ENCODE measurements at places on chromosomes 4 and X.

GRCh38 chr4:91212211-91212610, 1085.0 kb downstream of the CCSER1 start:
- DNase-seq: no peak

- DNase-seq: no peak
Observed at GRCh38 chr4:36323816-36324419, 42.5 kb downstream of the DTHD1 start.

GRCh38 chrX:101957174-101957573, 25.3 kb upstream of the ZMAT1 start:
- no peak for DNase-seq

- no peak for DNase-seq
Observed at GRCh38 chr4:54058171-54058570, 6.2 kb downstream of the CHIC2 start.

- DNase-seq: no peak
Observed at GRCh38 chr4:70002507-70002906, 6.7 kb downstream of the STATH start.

DNA sequence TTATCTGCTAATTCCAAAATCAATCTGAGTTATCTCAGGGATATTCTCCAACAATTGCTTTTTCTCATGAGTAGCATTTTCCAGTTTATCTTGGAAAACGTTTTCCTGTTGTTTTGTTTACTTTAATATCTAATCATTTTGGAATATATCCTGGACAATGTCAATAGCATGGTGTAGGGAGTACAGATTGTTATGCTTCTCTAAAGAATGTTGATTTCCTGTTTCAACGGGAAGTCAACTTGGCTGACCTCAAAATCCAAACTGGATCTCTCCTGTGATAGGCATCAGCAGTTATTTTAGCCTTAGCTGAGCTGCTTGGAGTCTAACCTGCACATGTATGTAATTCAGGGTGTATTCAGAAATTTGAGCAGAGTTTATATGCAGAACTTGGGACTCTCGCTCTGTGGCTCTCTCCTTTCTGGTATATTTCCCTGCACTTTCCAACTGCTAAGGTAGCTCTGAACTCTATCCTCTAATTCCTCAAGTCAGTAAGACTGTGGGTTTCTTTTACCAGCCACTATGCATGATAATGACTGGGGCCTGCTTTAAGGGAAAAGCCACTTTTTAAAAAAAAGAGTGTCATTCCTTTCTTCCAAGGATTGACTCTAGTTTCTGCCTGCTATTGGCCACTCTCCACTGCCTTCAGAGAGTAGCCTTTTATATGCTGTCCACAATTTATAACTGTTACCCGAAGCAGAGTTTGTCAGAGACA, 7.7 kb downstream of the PRSS48 start:
- no peak for DNase-seq

DNA sequence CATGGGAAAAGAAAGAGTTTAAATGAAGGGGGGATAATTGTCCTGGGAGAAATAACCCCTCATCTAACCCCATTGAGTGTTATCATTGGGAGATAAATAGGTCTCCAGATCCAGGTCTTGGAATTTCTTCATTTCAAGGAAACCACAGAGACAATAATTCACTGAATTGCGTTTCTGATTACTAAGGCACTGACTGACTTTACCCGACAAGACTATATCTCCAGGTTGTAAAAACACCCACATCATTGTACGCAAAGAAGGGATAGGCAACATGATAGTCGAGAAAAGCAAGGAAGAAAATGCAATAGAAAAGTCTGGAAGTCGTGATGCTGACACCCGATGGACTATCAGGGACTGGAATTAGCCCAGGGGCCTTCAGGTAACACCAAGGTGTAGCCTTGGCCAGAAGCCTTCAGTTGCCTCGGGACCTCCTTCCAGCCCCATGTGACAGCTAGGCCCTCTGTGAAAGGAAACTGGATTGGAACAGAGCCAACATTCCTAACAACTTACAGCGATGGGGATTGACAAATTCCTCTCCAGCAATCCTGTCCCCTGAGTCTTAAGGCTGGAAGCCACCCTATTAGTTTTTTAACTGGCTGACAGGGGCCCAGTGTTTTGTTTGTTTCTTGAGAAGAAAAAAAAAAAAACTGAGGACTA, 46.5 kb upstream of the RAB9B start:
- peak; percentile 37 for DNase-seq

GRCh38 chr4:10175626-10176025, 59.0 kb upstream of the WDR1 start:
- no peak for DNase-seq

GRCh38 chr4:88744609-88745008, 47.0 kb upstream of the NAP1L5 start:
- DNase-seq: peak; percentile 36

GRCh38 chrX:15430076-15430475, 45.9 kb upstream of the VEGFD start:
- no peak for DNase-seq

DNA sequence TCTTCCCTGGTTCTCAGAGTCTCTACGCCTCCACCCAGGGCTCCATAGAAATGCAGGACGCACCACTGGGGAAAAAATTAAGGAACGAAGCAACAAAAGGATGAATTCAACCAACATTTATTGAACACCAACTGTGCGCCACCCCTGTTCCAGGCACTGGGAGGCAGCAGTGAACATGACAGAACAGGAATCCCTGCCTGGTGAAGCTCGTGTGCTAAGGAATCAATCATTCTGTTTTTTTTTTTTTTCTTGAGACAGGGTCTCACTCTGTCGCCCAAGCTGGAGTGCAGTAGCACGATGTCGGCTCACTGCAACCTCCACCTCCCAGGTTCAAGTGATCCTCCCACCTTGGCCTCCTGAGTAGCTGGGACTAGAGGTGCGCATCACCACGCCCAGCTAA, 1.9 kb upstream of the FTSJ1 start:
- peak; percentile 61 for DNase-seq

- DNase-seq: no peak
Observed at GRCh38 chr4:41853973-41854372, 81.3 kb upstream of the TMEM33 start.

DNA sequence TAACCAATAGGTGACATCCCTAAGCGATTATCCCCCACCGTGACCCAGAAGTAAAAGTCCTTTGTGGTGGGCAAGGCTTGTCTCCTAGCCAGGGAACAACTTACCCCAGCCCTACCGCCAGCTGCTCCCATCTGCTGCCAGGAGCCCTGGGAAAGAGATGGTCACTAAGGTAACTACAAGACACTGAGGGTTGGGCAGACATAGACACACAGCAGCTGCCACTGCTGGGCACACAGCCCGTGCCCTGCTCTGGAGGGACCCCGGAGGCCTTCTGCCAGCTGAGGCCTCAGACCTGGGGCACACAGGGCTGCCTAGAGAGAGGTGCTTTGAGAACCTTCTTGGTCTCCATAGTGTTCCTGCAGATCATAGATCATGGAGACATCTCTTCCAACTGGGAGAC, 53.0 kb upstream of the PROM1 start:
- DNase-seq: no peak

GRCh38 chrX:86579777-86580176, 431.5 kb downstream of the DACH2 start:
- DNase-seq: no peak

GRCh38 chr4:7341491-7342222, 93.1 kb downstream of the PSAPL1 start:
- peak; percentile 73 for DNase-seq

GRCh38 chr4:158322109-158322508, 111.8 kb downstream of the TMEM144 start:
- no peak for DNase-seq

DNA sequence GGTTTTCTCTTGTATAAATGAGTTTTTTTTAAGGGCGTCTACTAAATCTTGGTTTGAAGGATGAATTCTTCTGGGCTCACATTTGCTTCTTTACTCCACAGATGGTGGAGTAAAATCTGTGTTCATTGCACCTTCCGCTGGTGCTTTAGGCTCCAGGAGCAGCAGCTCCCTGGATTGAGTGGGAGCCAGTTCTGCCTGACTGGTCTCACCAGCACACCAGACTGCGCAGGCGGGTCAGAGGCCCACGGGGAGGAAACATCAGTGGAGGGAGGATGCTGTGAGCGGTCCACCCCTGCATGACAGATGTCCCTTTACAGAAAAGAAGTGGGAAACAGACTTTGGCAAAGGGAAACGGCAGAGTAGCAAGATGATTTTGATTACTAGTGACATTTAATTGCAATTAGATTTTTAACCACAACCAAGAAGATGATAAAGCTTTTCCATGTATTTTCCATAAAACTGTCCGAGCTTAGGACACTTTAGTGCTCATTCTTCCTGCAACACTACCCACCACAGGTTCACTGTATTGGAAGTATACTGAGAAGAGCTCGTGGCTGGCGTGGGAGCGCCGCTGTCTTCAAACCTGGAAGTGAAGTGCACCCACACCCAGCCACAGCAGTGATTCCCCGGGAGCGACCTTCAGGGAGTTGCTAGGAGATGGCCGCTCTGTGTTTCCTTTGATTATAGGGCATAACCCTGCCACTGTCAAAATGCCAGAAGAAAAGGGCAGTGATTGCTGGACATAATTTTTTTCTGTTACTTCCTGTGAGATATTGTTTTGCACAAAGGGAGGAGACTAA, 95.2 kb downstream of the SORBS2 start:
- no peak for DNase-seq

GRCh38 chr4:53582194-53582593, 9.1 kb downstream of the LNX1 start:
- no peak for DNase-seq

GRCh38 chr4:58261526-58261925, 1151.3 kb upstream of the IGFBP7 start:
- no peak for DNase-seq

DNA sequence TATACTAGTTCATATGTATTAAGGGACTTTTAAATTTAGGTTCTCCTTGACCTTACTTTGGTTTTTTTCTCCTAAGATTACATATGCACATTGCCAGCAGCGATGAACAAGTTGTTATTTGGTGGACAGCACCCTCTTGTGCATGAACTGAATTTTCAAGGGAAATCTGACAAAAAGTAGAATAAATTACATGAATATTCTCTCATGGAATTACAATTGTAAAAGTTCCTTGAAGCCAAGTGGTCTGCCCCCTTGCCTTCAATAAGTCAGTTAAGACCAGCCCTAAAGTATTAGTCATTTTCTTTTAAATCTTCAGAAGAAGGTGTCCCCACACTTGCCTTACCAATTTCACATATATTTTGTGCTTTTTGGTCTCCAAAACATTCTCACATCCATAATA, 30.7 kb upstream of the SMARCA5 start:
- DNase-seq: peak; percentile 83

DNA sequence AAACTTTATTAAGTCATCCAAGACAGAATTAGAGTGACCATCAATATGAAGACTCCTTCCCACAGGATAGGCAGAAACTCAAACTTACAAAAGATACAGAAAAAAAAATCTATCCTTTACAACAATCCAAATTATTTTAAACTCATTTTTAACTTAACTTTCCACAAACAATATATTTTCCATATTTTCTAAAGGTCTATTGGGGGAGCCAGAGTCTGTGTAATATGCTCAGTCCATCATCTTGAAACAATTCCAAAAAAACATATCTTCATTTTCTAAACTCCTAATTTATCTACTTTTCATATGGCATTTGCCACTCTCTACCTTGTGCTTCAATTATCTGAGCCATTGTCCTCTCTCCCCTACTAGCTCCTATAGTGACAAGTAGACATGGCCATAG, 378.1 kb downstream of the PDGFC start:
- DNase-seq: no peak

DNA sequence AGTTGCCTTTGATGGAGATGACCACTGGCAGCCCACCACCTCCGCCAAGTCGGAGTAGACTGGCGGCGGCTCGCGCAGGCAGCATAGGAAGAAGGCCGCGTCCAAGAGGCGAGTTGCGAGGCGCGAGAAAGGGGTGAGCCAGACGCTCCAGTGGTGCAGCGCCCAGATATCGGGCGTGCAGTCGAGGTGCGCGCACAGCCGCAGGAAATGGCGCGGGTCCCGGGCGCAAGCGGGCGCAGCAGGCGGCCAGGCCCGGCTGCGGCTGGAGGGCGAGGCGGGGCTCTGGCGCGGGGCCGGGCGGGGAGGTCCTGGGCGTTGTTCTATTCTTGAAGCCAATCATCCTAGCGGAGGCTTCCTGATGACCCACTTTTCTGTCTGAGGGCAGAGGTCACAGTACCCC, 13.2 kb upstream of the PGRMC1 start:
- no peak for DNase-seq

- no peak for DNase-seq
Observed at GRCh38 chr4:111639876-111640275, 505.4 kb upstream of the FAM241A start.

- no peak for DNase-seq
Observed at GRCh38 chr4:177391953-177392352, 50.3 kb downstream of the AGA start.

GRCh38 chr4:76105652-76106051, 31.1 kb downstream of the ART3 start:
- no peak for DNase-seq

DNA sequence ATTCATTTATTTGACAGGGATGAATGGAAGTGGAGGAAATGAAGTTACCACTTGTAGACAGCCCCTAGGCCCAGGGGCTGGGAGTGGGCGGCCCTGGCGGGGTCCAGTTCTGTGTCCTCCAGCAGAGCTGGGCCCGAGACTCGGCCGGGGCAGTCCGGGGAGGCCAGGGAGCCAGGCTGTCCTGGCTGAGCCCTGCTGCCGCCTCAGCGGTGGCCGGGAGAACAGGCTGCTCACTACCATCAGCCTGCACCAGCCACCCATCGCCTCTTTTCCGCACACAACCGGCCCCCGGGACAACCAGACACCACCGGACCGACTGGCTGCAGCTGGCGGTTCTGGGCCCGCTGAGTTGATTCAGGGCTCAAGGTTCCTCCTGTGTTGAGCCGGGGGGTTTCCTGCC, 25.6 kb downstream of the CLDN34 start:
- DNase-seq: no peak

DNA sequence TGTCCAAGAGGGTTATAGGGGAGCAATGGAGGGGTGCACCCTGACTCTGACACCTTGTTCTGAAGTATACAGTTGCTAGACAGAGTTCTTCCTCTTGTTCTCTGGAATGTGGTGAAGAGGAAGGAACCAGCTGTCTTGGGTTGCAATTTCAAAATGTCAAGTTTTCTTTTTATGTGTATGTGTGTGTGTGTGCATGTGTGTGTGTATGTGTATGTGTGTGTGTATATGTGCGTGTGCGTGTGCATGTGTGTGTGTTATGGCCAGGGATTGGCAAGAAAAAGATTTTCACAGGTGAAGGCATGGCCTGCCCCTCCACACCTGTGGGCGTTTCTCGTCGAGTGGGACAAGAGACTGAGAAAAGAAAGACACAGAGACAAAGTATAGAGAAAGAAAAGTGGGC, 81.6 kb upstream of the ADGRA3 start:
- no peak for DNase-seq

DNA sequence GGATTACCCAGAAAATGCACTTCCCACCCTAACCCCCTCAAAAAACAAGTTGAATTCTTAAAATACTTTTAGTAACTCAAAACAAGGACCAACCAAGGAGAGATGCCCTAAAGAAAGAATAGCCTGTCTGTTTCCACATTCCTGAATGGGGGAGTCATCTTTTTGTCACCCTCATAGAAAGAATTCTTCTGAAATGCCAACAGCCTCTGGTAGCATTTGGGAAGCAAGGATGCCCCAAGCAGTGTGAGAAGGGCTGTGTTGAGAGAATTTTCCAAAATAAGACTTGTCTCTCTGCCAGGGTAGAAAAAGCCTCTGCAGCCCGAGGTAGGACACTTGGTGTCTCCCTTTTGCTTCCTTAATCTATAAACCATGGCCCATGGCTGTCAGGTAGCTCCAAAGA, 173.1 kb upstream of the VCX3A start:
- DNase-seq: no peak

GRCh38 chrX:39293203-39293602, 491.9 kb downstream of the MID1IP1 start:
- DNase-seq: no peak

All from osteoblast (primary cell).